ENCODE measurements at places on chromosomes 11 and 22. TPM values are rescaled to one million over a fixed set of nuclear protein-coding genes. Genes with fewer than 3 reads are reported as not detected.

SYNGR1 gene
- 17.2 TPM for total RNA-seq

CENPM gene
- total RNA-seq = 5.1 TPM

GRAP2 gene
- 0.07 TPM for total RNA-seq

NXPE1 gene
- not detected for total RNA-seq

FXYD6 gene
- total RNA-seq = 6.4 TPM

DNA sequence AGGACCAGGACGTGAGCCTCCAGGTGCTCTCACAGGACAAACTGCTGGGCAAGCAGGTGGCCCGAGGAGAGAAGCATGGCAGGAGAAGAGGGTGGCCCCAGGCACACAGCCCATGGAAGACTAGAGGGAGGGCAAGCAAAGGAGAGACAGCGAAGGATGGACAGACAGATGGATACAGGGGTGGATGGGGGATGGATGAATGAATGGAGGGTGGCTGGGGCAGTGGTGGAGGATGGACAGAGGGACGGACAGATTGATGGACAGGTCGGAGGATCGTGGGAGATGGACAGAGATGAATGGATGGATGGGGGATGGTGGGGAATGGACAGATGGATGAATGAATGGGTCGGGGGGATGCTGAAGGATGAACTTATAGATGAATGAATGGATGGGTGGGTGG is 22.7 kb downstream of the ARVCF start:
- H3K4me3 ChIP-seq = no peak overlapping the region
- no peak for DNase-seq
- H3K27ac ChIP-seq = no peak overlapping the region
- no peaks in the 10 kb centered on the region for H3K36me3 ChIP-seq
- no peaks in the 10 kb centered on the region for H3K27me3 ChIP-seq

ZNF280B gene
- 0.41 TPM for total RNA-seq

DNA sequence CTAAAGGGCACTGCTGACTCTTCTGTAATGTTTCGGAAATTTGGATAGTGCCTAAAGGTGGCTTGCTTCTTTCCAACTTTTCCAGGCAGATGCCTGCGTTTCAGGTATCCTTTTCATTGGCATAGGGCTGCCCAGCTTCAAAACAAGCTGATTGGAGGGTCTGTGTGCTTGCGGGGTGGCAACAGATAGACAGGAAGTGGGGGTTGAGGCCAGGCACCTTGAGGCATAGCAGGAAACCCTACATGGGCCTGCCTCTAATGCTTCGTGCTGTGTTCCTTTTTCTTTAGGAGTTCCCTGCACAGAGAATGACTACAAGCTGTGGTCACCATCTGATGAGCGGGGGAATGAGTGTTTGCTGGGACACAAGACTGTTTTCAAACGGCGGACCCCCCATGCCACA is 92.2 kb upstream of the SORL1-AS1 start:
- no peaks in the 10 kb centered on the region for H3K4me1 ChIP-seq
- no peak for DNase-seq
- H3K4me3 ChIP-seq = no peak overlapping the region
- H3K27ac ChIP-seq = no peak overlapping the region
- no peaks in the 10 kb centered on the region for H3K27me3 ChIP-seq

DNA sequence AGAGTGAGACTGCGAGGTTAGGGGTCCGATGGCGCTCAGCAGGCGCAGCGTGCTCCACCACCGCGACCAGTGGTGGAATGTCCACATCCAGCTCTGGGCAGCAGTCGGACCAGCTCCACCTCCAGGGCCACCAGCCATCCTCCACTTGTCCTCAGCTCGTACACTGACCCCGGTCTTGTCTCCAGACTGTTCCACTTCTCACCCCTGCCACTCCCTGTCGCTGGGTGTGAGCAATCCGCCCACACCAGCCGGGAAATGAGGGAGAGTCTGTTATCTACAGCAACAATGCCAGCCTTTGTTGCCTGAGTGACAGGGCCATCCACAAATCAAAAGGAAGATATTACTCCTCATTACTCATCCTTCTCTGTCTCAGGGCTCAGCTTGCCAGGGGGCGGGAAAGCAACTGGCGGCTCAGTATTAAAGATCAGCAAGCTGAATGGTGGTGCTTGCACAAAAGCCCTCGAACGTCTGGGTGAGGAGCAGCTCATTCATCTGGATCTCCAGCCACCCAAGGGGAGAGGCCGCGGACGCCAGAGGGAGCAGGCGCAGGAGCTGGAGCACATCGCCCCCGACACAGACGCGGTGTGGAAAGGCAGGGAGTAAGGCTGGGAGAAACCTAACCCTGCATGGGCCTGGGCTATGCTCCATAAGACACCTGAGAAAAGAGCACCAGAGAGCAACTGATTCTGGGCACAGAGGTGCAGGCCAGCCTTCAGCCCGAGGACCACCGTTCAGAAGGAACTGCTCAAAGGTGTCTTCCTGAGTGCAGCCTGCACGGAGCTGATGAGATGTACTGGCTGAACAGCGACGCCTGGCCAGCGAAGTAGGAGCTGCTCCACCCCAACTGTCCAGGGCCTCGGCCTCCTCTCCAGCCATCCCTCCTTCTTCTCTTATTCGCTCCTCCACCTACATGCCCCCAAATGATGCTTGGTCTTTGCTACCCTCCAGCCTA is 21.9 kb downstream of the IGSF9B start:
- no peaks in the 10 kb centered on the region for H3K36me3 ChIP-seq
- no peak for DNase-seq
- H3K27ac ChIP-seq = no peak overlapping the region

DNA sequence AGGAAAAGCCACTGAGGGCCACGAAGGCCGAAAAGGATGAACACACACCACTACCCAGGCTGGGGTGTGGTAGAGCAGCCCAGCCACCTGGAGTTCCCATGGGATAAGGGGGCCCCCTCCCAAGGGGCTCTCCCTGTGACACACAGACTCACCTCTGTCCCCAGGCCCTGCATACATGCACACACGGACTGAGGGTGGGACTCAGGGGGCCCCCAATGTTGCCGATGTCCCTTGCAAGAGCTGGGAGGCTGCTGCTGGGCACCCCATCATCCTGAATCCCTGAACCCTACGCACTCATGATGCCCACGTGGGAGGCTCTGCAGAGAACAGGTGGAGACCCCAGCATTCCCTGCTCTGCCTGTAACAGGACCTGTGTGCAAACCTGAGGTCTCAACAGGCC is 14.5 kb downstream of the SHANK2 start:
- H3K27me3 ChIP-seq = no peaks in the 10 kb centered on the region
- H3K27ac ChIP-seq = no peak overlapping the region
- H3K36me3 ChIP-seq = no peaks in the 10 kb centered on the region

SAA4 gene
- total RNA-seq = 3.9 TPM

DNA sequence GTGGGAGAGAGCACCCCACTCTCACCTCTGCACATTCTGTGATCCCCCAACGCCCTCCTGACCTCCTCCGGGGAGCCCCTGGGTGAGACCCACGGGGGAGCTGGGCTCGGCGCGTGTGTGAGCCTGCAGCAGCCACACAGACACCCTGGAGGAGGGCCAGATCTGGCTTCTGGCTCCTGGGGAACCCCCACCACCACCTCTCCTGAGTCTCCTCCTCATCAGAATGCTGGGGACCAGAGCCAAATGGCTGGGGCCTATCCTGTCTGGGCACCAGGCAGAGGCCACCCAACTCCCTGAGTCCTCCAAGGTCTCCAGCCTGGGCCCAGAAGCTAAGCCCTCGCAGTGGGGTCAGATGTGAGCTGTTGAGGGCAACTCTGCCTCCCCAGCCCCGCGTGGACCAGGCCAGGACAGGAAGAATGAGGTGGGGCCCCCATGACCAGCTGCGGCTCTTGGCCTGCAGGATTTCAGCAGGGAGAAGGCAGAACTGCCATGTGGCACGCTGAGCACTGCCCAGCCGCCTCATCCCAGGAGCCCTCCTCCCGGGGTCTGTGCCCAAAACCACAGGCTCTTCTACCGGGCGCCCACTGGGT is 5.5 kb upstream of the PIM3 start:
- no peak for DNase-seq
- H3K27me3 ChIP-seq = no peaks in the 10 kb centered on the region
- H3K36me3 ChIP-seq = no peaks in the 10 kb centered on the region
- H3K4me1 ChIP-seq = peaks cover 42% of the 10 kb centered on the region
- no peak overlapping the region for H3K4me3 ChIP-seq

DNA sequence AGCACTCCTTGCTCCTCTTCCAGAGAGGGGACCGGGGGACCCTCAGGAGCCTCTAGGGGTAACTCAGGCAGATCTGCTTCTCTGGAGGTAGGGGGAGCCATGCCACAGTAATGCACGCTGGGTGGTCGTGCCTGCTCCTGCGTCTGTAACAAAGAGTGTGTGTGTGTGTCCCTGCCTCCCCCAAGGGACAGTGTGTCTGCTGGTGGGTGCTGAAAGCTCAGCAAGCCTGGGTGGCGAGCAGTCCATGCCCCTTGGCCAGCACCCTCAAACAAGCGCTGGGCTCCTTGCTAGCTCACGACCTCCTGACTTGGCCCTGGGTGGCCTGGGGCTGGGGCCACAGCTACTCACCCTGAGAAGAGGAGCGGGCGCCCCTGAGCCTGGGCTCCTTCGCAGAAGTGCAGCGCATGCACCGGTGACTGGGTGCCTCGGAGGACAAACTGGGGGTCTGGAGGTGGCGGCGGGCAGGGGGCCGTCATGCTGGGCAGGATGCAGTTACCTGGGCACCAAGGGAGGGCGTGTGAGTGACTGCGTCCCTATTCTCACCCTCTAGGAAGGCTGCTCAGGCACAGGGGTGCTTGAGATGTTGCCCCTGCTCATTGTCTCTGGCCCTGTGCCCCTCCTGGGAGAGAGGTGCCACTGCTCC is 33.7 kb downstream of the GNB1L start:
- DNase-seq = no peak
- no peaks in the 10 kb centered on the region for H3K27me3 ChIP-seq
- H3K27ac ChIP-seq = no peak overlapping the region
- peaks cover 4% of the 10 kb centered on the region for H3K4me1 ChIP-seq

OR52A1 gene
- total RNA-seq = not detected

- peaks cover 23% of the 10 kb centered on the region for H3K27me3 ChIP-seq
- no peaks in the 10 kb centered on the region for H3K36me3 ChIP-seq
- no peak overlapping the region for H3K27ac ChIP-seq
- no peak for DNase-seq
- H3K4me1 ChIP-seq = no peaks in the 10 kb centered on the region
Measured at GRCh38 chr22:43390166-43390565, 21.6 kb upstream of the MPPED1 start.

DNA sequence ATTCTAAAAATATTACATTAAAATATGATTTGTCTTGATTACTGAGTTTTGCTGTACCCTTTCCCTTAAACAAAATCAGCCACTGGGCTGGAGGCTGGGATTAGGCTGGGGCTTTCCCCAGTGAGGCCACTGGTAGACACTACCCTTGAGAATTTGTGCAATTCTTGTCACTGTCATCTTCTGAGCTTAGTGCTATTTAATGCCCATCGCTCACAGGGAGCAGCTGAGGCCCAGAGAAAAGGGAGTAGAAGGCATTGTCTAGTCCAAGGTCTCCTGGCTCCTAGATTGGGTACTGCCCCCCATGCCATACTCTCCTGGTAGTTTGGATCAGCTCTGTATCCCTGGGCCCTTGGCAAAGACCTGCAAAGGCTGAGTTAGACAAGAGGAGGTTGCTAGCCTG is 6.7 kb downstream of the CHRM1 start:
- no peak for DNase-seq
- H3K27me3 ChIP-seq = no peaks in the 10 kb centered on the region
- H3K36me3 ChIP-seq = no peaks in the 10 kb centered on the region
- no peak overlapping the region for H3K4me3 ChIP-seq

GRCh38 chr11:12280838-12281565 is 96.4 kb upstream of the PARVA start:
- H3K36me3 ChIP-seq = no peaks in the 10 kb centered on the region
- H3K4me3 ChIP-seq = no peak overlapping the region
- DNase-seq = no peak
- no peaks in the 10 kb centered on the region for H3K27me3 ChIP-seq

CHST1 gene
- 5.5 TPM for total RNA-seq

- no peak overlapping the region for H3K27ac ChIP-seq
- H3K4me1 ChIP-seq = no peaks in the 10 kb centered on the region
- H3K27me3 ChIP-seq = no peaks in the 10 kb centered on the region
- H3K4me3 ChIP-seq = no peak overlapping the region
- H3K36me3 ChIP-seq = no peaks in the 10 kb centered on the region
Measured at GRCh38 chr11:28767574-28767973, 659.4 kb downstream of the METTL15 start.

DNA sequence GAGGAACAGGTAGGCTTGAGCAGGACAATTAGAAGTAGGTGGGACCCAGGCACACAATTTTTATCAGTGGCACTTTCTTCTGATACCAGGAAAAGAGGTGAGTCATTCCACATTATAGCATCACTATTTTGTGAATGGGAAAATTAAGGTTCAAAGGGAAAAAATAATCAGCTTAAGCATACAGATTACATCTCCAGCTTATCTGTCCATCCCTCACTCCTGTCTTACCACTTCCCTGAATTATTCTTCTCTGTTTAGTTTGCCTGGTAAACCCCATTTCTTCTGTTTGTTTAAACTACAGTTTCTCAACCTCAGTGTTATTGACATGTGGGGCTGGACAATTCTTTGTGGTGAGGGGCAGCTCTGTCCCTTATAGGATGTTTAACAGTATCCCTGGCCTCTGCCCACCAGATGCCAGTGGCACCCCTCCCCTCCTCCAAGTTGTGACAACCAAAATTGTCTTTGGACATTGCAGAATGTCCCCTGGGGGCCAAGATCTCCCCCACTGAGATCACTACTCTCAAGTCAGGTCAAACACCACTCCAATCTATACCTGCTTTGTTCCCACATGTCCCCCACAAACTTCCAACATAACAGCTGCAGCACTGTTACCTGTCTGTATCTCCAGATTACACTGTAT is 8.5 kb upstream of the XBP1 start:
- no peak overlapping the region for H3K4me3 ChIP-seq
- H3K27ac ChIP-seq = no peak overlapping the region
- DNase-seq = no peak

GRCh38 chr11:36818410-36818809 is 220.4 kb upstream of the RAG2 start:
- no peak overlapping the region for H3K4me3 ChIP-seq
- DNase-seq = no peak
- H3K36me3 ChIP-seq = no peaks in the 10 kb centered on the region

SCUBE1 gene
- 0.20 TPM for total RNA-seq

DNA sequence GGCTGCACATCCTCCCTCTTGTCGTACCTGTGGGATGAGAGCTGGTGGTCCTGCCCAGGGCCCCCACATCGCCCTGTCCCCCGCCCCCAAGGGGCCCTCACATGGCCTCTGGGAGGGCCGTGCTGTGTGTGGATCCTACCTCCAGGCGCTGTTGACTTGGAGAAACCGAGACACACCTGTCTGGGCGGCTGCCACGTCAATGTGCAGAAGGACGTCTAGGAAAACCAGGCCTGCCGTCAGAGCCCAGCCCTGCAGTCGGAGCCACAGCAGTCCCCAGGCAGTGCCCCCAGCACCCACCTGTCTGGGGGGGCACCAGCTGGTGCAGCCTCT is 14.2 kb downstream of the ALG12 start:
- H3K27me3 ChIP-seq = no peaks in the 10 kb centered on the region
- H3K4me1 ChIP-seq = no peaks in the 10 kb centered on the region
- no peaks in the 10 kb centered on the region for H3K36me3 ChIP-seq
- no peak for DNase-seq
- H3K27ac ChIP-seq = no peak overlapping the region

PGM2L1 gene
- 9.0 TPM for total RNA-seq

GRCh38 chr11:7490054-7490453 is 4.7 kb downstream of the OLFML1 start:
- no peak overlapping the region for H3K4me3 ChIP-seq
- H3K27me3 ChIP-seq = no peaks in the 10 kb centered on the region
- no peak overlapping the region for H3K27ac ChIP-seq
- H3K4me1 ChIP-seq = no peaks in the 10 kb centered on the region

DENND6B gene
- 0.84 TPM for total RNA-seq
